ENCODE measurements at places on chromosomes 16 and 17.

- no peak for DNase-seq
These were observed 28.0 kb upstream of the MRPS23 start for GRCh38 chr17:57877803-57878377.

GRCh38 chr17:68559316-68559715 is 41.9 kb downstream of the FAM20A start:
- no peak for DNase-seq

DNA sequence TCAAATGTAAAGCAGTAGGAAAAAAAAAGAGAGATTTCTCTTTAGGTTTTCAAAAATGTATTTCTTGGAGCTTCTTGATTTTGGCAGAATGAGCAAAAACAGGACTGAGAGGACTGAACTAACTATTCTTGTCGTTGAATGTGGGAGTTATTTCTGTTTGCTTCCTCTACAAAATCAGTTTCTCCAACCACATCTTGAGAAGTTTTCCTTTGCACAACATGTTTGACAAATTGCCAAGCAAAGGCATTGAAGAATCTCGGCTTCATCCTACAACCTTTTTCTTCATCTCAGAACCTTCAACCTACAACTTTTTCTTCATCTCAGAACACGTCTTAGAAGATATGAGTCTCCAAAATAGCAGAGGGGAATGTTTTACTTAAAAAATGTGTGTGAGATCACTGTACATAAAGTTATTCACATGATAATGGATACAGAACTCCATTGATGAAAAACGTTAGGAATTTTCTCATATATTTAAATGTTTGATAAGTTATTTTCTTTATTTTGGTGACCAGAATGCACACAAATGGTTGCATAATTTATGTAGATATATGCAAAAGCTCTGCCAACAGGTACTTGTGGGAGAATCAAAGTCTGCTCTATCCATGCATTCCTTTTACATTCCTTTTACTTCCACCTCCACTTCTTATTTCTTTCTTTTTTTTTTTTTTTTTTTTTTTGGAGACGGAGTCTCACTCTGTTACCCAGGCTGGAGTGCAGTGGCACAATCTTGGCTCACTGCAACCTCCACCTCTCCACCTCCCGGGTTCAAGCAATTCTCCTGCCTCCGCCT is 370.0 kb downstream of the KCNJ2 start:
- no peak for DNase-seq

DNA sequence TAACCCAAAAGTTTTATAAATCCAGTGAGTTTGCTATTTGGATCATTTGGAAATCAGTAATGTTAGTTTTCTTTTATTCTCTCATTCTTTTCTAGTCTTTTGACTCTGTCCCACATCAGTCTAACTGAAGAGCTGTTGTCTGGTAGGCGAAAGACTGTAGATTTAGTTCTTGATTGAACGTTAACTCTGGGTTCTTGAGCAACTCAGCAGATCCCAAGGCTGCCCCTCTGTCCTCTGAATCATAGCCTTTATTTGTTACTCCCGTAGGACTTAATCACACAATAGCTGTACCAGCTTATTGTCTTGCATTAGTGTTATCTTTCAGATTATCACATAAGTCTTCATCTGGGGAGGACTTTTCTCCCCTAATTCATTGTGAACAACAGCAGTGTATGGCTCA is 119.3 kb upstream of the TOM1L1 start:
- DNase-seq = no peak

Data from CD4-positive, alpha-beta T cell treated with Interleukin-17A for 1 hour (primary cell).